Esophagus squamous epithelium (tissue), 5 donors: ENCODE measurements at places on chromosomes 12 and 14.
A peak's percentile ranks its signal among the peaks of the same experiment; 100 is the strongest.

- no peak for DNase-seq
These were observed 172.7 kb downstream of the ANO6 start for GRCh38 chr12:45388545-45388944.

- no peak for DNase-seq
These were observed 794 bp downstream of the HOXC13 start for GRCh38 chr12:53939141-53940108.

- no peak for DNase-seq
These were observed 28.7 kb downstream of the PPP2R5C start for GRCh38 chr14:101790232-101790631.

DNA sequence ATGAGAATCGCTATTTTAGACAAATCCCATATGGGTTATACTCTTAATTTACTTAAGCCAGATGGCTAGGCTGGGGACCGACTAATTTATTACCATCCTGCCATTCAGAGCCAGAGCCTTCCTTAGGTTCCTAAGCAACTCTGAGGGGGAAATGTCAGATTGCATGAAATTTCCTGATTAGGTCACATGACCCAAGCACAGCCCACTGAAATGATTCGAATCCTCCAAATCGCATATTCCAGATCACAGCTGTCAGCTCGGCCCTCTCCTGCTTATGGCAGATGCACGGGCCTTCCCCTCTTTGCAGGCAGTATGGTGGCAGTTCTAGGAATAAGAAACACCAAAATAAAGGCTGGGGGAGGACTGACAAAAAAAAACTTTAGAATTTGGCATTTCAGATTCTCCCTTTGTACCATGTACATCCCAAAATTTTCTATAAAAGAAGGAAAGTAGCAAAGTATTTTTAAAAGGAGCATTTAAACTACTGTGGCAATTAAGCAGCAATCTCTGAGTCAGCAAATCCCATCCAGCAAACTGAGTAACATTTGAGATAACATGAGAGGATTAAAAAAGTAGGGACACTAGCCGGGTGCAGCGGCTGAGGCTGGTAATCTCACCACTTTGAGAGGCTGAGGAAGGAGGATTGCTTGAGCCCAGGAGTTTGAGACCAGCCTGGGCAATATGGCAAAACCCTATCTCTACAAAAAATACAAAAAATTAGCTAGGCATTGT lies 30.5 kb upstream of the NUDT4 start:
- no peak for DNase-seq

DNA sequence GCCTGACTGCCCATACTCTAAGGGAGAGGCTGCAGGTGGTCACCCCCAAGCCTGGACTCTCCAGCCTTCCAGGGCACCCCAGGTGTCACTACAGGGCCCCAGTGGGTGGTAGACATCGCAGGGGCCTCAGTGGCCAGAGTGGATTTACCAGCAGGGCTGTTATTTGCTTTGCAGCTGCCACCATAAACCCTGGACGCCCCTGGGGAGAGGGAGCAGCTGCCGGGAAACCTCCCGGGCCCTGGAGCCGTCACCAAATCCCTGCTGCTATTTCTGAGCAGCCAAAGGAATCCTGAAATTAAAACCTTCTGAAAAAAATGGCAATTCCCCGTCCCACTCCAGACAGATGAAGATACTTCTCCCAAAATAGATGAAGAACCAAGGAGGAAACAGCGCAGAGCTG lies 13.9 kb downstream of the TMEM119 start:
- no peak for DNase-seq

- peak; percentile 66 for DNase-seq
These were observed 110.7 kb downstream of the NCOR2 start for GRCh38 chr12:124456652-124457152.

GRCh38 chr14:54893151-54893760 lies 9.4 kb downstream of the GCH1 start:
- DNase-seq: no peak

- no peak for DNase-seq
These were observed 14.3 kb downstream of the DEGS2 start for GRCh38 chr14:100144996-100145646.
